ENCODE measurements at places on chromosomes 5 and 9.

- DNase-seq: no peak
These were observed 76.9 kb downstream of the RGS3 start for GRCh38 chr9:113540466-113540865.

DNA sequence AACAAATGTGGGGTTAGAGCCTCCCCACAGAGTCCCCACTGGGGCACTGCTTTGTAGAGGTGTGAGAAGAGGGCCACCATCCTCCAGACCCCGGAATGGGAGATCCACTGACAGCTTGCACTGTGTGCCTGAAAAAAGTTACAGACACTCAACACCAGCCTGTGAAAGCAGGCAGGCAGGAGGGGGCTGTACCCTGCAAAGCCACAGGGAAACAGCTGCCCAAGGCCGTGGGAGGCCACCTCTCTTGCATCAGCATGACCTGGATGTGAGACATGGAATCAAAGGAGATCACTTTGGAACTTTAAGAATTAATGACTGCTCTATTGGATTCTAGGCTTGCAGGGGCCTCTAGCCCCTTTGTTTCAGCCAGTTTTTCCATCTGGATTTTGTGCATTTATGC is 782.3 kb downstream of the BRINP1 start:
- DNase-seq: no peak

GRCh38 chr5:131513780-131514179 is 121.2 kb downstream of the RAPGEF6 start:
- DNase-seq: no peak

DNA sequence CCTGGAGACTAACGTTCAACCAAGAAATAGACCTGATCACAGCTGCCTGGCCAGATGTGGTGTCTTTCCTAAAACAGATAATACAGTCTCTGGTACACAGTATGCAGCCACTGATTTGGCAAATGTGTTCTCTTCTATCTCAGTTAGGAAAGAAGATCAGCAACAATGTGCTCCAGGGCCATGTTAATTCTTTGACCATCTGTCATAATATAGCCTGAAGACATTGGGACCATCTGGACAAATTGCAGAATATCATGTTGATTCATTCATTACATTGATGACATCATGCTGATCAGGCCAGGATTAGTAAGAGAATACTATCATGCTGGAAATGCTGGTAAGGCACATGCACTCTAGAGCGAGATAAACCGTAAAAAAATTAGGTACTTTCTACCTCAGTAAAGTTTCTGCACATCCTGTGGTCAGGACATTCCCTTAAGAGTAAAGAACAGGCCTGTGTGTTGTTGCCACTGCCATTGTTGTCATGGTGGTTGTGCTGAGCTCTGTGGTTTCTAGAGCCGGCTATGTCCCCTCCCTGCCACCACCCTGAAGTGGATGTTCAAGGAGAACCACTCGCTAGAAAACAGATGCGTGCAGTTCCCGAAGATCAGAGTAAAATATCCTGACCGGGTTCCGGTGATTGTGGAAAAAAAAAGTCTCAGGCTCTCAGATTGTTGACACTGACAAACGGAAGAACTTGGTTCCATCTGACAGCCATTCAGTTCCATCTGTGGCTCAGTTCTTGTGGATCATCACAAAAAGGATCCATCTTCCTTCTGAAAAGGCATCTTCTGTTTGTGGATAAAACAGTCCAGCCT is 6.4 kb upstream of the JMY start:
- DNase-seq: peak; percentile 96

GRCh38 chr5:125652761-125653160 is 770.4 kb upstream of the GRAMD2B start:
- DNase-seq: no peak

GRCh38 chr5:134638760-134639201 is 6.2 kb upstream of the SAR1B start:
- DNase-seq: no peak

- no peak for DNase-seq
These were observed 91.9 kb downstream of the CAMSAP1 start for GRCh38 chr9:135815413-135815812.

- no peak for DNase-seq
These were observed 173.2 kb downstream of the RGS3 start for GRCh38 chr9:113636693-113637092.

- DNase-seq: no peak
These were observed 359.9 kb downstream of the IRX2 start for GRCh38 chr5:2391566-2391965.

- DNase-seq: peak; percentile 9
These were observed 277.1 kb downstream of the NR3C1 start for GRCh38 chr5:143126174-143127019.

DNA sequence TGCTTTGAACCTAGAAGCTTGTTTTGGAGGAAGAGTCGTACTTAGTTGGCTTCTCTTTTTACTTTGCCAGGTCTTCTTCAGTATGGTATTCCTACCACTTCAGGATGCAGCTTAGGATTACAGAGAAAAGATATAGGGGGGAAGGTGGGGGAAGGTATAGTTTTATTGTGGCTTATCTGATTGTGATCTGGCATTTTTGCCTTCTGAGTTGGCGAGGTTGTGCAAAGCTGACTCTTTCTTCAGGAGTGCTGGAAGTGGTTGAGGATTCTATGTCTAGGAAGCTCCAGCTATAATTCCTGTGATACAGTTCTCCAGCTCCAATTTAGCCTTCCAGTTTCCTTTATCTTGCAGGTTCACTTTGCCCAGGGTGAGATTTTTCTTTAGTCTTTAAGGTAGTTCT is 7.0 kb downstream of the CDC42SE2 start:
- peak; percentile 88 for DNase-seq

DNA sequence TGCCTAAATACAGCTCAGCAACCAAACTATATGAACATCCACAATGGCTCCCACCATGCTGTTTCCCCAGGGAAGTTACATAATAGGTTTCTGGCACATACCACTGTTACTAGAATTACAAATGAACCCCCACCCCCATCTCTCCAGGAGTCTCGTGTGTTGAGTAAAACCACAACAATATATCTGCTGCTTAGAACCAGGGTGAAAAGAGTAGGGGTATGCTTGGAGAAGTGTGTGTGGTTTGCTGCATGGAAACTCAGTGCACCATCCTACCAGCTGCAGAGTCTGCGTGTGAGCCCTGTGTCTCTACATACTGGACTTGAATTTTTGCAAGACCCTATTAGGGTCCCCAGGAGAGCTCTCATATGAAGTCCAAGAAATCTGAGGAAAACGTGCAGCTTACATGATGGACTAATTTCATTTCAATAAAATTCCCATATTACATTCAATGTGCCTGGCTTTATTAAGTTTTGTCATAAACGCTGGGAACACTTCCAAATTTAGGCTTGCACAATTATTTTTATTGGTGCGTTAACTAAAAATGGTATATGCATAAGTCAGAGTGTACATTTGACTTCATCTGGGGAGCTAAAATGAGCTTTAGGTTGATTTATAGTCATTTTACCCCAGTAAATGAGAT is 104.5 kb upstream of the NFIB start:
- DNase-seq: no peak

- DNase-seq: no peak
These were observed 38.2 kb upstream of the ZNF354A start for GRCh38 chr5:178768371-178769260.

- no peak for DNase-seq
These were observed 289.6 kb upstream of the SGCD start for GRCh38 chr5:156037151-156037909.

- DNase-seq: no peak
These were observed 55.0 kb downstream of the WWC1 start for GRCh38 chr5:168346417-168346816.

GRCh38 chr9:122360891-122361290 is 9.9 kb upstream of the PTGS1 start:
- DNase-seq: peak; percentile 53
